ENCODE measurements at places on chromosomes 5 and 9.

- DNase-seq, result no peak
Measured at GRCh38 chr5:127040796-127041520, 10.6 kb upstream of the MARCHF3 start.

GRCh38 chr9:127835991-127836516 is 18.4 kb downstream of the ENG start:
- DNase-seq, result no peak

GRCh38 chr5:15495026-15495425 is 5.0 kb upstream of the FBXL7 start:
- DNase-seq, result no peak

GRCh38 chr5:16809010-16809394 is 127.1 kb downstream of the MYO10 start:
- DNase-seq, result no peak

DNA sequence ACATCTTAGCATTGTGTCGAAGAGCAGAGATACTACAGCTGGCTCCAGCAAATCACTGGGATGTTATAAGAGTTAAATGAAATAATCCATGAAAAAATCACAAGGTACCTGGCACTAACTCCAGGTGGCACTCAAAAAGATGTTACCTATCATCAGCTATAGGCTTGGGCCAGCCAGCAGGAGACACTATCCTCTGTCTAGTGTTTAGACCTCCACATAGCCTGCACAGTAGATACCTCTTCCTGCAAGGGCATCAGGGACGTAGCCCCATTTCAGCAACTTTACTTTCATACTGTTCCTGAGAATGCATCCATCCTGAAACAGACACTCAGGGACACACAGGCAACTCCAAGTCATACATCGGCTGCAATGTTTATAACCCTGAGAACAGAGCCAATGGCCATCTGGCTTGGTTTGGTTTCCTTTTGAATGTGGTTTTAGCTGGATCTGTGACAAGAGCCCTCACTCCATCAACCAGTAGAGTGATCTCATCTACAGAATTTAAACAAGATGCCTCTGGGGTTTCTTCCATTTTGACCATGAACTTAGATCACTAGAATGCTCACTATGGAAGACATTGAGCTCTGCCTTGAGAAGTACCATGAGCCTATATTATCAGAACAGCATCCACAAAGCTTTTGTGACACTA is 69.9 kb downstream of the TLE1 start:
- DNase-seq, result no peak

- DNase-seq, result no peak
Measured at GRCh38 chr5:97167435-97167834, 15.6 kb downstream of the RIOK2 start.

DNA sequence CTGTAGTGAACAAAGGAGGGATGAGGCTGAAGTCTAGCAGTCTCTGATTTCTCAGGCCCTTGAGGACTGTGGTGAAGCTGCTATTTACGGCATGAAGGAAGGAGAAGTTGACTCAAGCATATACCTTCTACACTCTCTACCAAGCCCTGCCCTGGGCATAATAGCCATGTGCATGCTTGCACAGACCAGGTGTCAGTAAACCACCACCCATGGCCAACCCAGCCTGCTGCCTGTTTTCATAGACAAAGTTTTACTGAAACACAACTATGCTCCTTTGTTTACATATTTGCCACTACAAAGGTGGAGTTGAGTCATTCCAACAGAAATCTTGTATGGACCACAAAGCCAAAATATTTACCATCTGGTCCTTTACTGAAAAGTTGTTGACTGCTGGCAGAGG is 126.9 kb downstream of the PAPPA start:
- DNase-seq, result no peak

GRCh38 chr9:69452110-69452782 is 127.2 kb downstream of the ENTREP1 start:
- no peak for DNase-seq
